Progenitor cell of endocrine pancreas (in vitro differentiated cells): ENCODE measurements at places on chromosomes 7 and 10. TPM values are rescaled to one million over a fixed set of nuclear protein-coding genes. Genes with fewer than 3 reads are reported as not detected.

GRCh38 chr7:28570113-28570969, 158.0 kb downstream of the CREB5 start:
- no peak for DNase-seq

- DNase-seq = no peak
Observed at GRCh38 chr7:9945857-9946256, 1027.8 kb upstream of the PHF14 start.

DNA sequence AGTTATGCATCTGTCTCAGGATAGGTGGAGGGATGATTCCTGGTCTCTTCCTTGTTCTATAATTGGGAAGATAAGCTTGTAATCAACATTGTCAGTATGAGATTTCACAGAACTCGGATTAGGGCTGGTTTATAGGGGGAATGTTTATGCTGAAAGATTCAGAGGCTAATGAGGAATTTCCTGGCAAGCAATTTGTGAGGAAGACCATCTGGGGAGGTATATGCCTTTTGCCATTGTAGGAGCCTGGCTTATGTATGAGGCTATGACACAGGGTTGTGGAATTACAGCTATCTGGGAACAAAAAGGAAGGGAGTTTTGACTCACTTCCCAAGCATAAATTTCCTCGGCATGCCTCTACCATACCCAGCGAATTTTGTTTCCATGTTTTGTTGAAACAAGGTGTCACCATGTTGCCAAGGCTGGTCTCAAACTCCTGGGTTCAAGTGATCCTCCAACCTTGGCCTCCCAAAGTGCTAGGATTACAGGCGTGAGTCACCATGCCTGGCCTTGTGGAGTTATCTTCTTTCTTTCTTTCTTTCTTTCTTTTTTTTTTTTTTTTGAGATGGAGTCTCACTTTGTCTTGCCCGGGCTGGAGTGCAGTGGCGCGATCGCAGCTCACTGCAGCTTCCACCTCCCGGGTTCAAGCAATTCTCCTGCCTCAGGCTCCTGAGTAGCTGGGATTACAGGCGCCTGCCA, 1.6 kb upstream of the COPS6 start:
- no peak for DNase-seq

DNA sequence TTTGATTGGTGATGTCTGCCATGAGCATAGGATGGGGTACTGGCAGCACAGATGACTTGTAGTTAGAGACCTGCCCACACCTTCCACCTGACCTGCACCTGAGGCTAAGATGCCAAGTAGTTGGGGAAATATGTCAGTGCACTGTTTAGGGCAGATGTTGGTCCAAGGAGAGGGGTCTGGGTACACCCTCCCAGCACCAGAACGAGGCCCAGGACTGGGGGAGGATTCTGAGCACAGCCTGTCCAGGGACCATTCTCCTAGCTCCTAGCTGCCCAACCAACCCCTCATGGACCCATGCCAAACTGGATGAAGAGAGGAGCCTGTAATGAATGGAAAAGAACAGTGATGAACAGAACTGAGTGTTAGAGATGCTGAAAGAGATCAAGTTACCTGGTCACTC, 28.0 kb downstream of the FRMPD2 start:
- DNase-seq = no peak

DNA sequence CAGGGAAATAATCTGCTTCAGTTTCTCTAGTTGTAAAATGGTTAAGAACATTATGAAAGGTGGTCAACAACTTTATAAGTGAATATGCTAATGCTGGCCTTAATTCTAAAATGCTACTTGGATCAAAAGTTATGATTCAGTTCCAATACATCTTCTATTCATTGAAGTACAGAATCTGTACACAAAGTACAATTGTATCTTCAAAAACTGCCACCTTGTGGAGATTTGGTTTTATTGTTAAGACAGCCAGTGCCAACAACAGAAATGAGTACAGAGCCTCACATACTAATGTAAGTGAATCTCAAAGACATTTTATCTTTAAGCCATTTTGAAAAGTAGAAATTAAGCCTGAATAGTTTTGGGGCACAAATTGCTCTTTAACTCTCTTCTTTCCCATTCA, 194.0 kb downstream of the CFTR start:
- no peak for DNase-seq

- no peak for DNase-seq
Observed at GRCh38 chr7:135729230-135729629, 1.2 kb upstream of the SLC13A4 start.

DNA sequence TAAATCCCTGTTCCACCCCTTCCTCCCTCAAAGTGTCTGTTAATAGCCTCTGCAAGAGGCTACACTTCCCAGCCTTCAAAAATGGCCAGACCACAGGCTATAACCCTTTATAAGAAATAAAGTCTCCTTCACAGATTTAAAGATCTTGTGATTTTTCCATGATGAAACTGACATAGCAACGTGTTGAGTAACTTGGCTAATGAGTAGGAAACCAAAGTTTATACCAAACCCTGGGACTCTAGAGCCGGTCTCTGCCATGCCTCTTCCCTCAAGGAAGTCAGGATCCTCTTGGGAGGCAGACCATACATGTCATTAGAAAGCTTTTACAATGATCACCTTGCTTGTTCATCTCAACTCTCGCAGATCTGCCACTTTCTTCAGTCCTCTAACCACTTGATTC, 44.4 kb downstream of the GRM8 start:
- DNase-seq = no peak

DNA sequence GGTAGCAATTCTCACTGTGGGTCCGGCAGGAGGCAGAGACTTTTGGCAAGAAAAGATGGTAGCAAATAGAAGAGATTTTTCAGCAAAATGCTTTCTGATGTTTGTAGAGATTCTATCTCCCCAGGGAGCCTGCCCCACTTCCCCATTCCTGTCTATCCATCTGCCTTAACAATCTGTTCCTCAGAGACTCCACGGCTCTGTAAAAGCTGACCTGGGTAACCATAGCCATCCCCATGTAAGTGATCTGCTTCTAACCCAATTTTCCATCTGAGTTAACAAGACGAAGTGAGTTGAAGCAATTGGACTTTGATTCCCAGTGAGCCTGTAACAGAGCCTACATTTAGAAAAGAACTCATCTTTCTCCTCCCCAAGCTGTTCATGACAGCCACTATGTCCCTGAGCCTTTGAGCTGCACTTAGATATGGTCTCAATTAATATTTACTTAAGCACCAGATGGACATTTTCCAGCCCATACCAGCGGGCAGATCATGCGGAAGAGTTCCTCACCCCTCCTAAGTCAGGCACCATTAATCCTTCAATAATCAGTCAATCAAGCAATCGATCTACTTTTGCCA, 896.1 kb downstream of the CCSER2 start:
- no peak for DNase-seq

DNA sequence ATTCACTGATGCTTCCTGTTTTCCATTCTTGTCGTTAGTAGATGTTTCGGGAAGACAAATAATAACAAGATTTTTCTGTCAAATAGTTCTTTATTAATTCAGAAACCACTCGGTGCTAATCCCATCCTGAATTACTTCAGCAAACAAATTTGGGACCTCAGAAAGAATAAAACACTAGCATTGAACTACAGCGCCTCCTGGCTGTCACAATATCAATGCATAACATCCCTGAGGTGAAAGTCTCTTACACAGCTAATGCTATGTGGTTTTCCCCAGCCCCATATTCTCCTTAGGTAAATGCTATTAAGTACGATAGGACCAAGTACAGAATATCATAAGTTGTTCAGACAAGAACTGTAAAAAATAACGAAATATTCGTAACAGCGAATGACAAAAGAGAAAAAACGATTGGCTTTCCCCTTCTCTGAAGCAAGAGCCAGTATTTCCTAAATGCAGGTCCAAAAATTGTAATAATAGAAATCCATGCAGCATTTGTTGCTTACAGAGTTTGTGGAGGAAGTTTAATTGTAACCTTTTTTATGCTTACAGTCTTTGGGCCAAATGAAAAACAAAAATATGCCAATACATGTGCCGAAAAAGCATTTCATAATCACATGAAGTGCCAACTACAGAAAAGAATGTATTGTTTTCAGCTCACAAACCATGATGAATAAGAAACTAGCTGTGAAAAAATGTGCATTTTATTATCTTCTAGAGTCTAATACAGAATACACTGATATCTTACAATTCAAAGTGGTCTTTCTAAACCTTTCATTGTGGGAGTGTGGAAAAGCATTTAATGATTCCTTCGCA, 47.3 kb downstream of the MYPN start:
- DNase-seq = no peak

DNA sequence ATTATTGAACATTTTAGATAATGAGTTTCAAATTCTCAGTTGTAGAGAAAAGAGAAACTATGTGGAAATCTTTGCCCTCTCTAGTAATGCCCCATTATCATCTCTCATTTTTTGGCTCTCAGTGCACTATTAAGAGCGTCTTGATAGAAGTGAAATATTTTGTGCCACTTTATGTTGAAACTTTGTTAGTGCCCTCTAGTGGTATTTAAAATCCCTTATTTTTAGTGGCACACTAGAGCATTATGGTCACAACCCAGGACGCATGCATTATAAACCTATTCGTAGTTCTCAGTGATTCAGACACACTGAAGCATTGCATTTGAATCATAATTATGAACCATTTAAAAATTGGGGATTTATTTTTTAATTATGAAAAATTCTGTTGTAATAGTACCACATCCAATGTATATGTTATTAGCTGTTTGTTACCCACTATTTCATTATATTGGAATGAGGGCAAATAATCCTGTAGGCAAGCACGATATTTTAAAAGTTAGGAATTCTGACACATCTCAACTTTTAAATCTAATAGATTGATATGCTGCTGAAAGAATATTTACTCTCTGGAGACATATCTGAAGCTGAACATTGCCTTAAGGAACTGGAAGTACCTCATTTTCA, 21.9 kb downstream of the PDCD4 start:
- no peak for DNase-seq

GRCh38 chr10:12980102-12980661, 21.3 kb downstream of the CCDC3 start:
- DNase-seq = no peak

DNA sequence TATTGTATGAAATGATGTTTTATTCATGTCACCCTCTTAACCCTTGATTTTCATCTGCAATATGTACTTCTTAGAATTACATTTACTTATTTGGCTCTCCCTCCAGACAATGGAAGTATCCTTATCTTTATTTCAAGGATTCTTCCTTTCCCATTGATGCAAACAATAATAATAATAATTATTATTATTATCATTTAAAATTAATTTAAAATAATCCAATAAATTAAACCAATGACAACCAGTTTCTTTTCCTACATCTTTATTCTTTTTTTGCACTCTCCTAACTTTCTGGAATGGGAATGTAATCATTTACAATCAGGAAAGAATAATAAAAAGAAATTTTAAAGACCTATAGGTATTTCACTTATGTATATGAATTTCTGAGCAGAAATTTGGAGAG, 504.4 kb downstream of the INHBA start:
- DNase-seq = no peak

DNA sequence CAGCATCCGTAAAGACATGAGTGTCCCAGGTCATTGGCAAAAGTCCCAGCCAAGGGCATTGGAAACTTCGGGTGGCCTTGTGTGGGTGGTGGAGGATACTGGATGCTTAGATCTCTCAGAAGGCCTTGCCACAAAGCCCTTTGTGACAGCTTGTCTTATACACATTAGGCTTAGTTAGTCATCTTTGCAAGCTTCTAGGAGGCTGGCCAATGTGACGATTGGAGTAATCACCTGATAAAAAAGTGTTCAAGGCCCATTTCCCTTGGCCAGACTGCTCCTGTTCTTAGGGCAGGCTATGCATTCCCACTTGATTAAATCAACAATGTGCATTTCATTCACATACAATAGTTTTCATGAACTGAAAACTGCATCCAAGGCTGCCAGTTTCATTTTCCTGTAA, 26.9 kb downstream of the NPS start:
- no peak for DNase-seq

- no peak for DNase-seq
Observed at GRCh38 chr10:130894471-130894870, 417.1 kb downstream of the TCERG1L start.

DNA sequence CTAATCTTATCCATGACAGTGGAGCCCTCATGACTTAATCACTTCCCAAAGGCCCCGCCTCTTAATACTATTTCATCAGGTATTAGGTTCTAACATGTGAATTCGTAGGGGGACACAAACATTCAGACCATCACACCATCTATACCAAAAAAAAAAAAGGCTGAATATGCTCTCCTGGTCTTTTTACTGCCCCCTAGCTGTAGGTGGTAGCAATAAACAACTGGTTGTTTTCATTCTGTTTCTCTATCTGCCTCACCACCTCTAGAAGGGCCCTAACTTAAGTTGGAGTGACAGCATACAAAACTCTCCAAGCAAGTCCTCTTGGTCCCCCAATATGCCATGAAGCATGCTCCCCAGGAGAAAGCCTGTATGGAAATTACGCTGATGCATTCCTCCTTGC, 94.1 kb downstream of the GRM8 start:
- DNase-seq = no peak

FFAR4 gene
- 0.07 and 0.13 TPM in 2 replicates for total RNA-seq

GNAI1 gene
- 49.7 and 50.8 TPM in 2 replicates for total RNA-seq

TMEM225B gene
- 0.91 and 1.4 TPM in 2 replicates for total RNA-seq
